ENCODE measurements at places on chromosomes 11 and 22.

DNA sequence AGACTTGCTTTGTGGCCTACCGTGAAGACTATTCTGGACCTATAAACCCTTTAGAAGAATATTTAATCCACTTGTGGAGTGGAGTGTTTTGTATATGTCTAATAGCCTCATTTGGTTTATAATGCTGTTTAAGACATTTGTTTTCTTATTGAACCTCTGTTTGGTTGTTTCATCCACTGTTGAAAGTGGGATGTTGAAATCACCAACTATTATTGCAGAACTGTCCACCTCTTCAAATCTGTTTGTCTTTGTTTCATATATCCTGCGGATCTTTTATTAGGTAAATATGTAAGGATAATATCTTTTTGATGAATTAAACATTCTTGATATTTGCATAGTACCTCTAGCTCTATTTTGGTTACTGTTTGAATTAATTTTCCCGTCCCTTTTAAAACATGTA, 49.1 kb downstream of the XKR3 start:
- no peak for DNase-seq

DNA sequence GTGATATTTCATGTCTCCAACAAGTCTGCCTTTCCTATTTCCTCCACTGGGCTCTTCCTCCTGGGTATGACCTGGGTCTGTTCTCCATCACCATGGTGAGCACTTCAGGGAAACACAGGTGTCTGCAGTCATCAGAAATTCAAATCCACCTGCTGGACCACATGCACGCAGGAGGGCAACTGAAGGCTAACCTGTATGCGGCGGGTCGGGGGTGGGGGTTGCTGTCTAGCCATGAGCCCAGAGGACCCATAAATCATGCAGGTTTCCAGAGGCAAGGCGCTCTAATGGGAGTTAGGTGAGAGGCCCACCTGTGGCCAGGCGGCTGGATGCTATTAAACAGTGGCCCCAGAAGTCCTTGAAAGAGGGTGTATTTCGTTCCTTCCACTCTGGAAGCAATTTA, 11.1 kb upstream of the PAMR1 start:
- DNase-seq: no peak

- no peak for DNase-seq
These were observed 136.5 kb downstream of the ATG16L2 start for GRCh38 chr11:72950685-72951084.

GRCh38 chr11:35387111-35387982, 32.0 kb downstream of the SLC1A2 start:
- no peak for DNase-seq

GRCh38 chr11:103889679-103890078, 146.8 kb upstream of the DDI1 start:
- no peak for DNase-seq

- no peak for DNase-seq
These were observed 98.9 kb upstream of the TP53AIP1 start for GRCh38 chr11:129041611-129042018.

All from mesothelial cell of epicardium (in vitro differentiated cells).